Cerebellum (tissue), 4 donors: ENCODE measurements at places on chromosomes 16 and 17. TPM values are rescaled to one million over a fixed set of nuclear protein-coding genes. Genes with fewer than 3 reads are reported as not detected.

DNA sequence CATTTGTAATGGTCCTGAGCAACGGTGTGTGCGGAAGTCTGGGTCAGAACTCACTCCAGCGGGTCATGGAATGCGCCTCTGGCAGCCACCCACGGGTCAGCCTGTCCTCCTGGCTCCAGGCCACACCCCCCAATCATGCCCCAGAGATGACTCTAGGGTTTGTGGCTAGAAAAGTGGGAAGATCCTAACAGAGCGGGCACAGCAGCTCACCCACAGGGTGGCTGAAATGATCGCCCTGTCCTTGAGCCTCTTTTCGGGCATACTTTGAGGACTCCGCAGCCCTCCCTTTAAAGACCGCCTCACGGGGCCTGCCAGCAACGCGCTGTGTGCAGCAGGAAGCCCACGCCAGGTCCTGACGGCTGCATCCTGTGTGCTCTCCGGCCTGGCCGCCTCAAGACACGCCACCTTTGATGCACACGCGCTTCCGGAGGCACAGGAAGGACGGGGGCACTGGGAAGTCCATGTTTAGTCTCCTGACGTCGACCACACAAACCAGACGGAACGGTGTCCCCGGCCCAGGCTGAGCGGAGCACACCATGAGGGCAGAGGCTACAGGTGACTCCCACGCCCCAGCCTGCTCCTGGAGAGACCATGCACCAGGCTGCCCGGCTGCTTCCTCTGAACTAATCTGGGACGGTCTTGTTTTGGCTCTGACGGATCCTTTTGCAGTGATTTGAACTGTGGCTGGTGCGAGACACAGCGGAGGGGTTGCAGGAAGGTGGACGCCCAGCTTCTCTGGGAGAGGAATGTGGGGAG lies 92.9 kb downstream of the TBC1D16 start:
- no peak for DNase-seq

DNA sequence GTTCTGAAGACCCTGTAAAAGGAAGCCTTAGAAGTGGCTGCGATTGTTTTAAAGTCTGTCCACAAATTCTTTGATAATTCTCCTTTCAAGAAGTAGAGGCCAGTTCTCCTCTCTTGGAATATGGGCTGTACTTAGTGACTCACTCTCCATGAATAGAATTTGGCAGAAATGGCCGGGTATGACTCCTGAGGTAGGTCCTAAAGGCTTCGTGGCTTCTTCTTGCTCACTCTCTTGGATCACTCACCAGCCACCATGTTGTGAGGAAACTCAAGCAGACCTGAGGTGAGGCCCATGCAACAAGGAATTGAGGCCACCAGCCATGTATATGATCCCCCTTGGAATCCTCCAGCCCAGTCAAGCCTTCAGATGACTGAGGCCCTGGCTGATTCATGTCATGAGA lies 75.8 kb downstream of the WWOX start:
- no peak for DNase-seq

DNA sequence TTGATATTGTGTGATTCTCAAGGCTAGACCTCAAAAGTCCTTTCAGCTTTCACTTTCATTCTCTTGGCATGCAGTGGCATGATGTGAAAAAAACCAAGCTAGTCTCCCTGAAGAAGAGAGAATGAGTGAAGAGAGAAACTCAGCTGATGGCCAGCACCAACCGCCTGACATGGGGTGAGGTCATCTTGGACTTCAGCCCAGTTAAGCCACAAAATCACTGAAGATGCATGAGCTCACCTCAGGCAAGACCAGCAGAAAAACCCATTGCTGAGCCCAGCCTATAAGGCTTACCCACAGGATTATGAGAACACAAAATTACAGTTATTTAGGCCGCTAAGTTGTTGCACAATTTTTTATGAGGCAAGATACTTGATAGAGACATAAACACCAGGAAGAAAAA lies 496.5 kb downstream of the TOX3 start:
- DNase-seq, result no peak

GRCh38 chr17:851924-852323 lies 69.8 kb downstream of the MRM3 start:
- peak; percentile 57 for DNase-seq

GRCh38 chr17:21029036-21029435 lies 13.8 kb downstream of the USP22 start:
- DNase-seq, result no peak

GRCh38 chr17:5429191-5429887 lies 9.4 kb downstream of the RPAIN start:
- no peak for DNase-seq

GRCh38 chr17:21012736-21013135 lies 30.1 kb downstream of the USP22 start:
- DNase-seq, result no peak

Gene DNAH9
- 5.4 TPM for total RNA-seq

Gene GAS2L2
- 0.36 TPM for total RNA-seq

Gene RBBP6
- total RNA-seq, result 90.0 TPM

Gene HBA2
- total RNA-seq, result 1,595 TPM
